ENCODE measurements at places on chromosomes 1 and 21.

DNA sequence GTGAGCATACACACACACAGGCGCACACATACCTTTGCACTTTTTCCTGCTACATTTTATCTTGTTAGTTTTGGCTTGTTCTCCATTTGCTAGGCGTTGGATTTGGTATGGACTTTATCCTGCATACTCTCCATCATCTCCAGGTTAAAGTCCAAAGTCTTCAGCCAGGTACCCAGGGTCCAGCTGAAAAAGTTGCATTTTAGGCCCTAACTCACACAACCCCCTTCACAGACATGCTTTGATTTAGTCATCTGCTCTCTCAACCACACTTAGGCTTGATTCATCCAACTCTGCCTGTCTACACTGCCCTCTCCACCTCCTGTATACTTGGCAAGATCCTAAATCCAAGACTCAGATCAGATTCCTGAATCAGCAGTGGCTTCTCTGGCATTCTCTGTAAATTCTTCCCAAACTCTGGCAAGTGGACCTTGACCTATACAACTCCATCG is 10.7 kb upstream of the LAMB3 start:
- no peak for DNase-seq

DNA sequence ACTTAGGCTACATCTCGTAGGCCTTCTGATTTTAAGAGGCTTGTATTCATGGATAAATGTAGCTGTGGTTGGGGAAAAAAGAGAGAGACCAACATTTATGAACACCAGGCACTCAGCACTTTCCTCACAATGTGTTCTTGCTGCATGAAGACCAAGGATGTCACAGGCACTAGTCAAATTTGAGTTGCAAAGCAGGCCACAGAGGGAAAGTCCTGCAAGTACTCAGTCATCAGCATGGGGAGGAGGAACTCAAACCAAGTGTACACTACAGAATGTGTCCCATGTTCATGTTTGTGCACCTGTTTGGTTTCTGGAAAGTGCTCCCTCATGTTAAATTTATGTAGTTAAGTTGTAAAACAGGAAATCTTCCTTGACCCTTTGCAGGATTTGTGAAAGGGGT is 8.7 kb upstream of the MAP3K7CL start:
- DNase-seq, result no peak

DNA sequence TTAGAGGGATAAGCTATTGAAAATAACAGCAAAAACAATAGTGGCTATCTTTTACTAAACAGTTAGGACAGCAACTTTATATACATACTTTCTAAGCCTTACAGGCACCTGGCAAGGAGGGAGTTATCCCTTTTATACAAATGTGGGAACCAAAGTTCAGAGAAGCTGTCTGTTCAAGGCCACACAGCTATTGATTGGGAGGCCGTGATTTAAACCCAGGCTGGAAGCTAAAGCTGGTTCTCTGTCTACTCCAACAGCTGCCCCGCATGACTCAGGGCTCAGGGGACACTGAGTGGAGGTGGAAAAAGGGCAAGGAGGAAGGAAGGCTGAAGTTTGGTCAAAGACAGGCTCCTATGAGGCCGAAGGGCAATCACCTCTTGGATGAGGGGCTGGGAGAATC is 26.7 kb downstream of the KCNA2 start:
- no peak for DNase-seq

- DNase-seq, result no peak
Observed at GRCh38 chr1:31441073-31441472, 28.1 kb downstream of the SERINC2 start.

GRCh38 chr1:204323887-204324286 is 35.8 kb downstream of the PLEKHA6 start:
- DNase-seq, result no peak

- DNase-seq, result no peak
Observed at GRCh38 chr1:220921498-220921897, 42.3 kb downstream of the HLX start.

Data from iPS DF 6.9 (cell line).